Fibroblast of skin of left biceps (primary cell): ENCODE measurements at places on chromosomes 1 and 21.

GRCh38 chr21:42601656-42602055 lies 51.8 kb upstream of the PDE9A start:
- DNase-seq = no peak

GRCh38 chr1:29708796-29709703 lies 472.7 kb downstream of the PTPRU start:
- DNase-seq = peak; percentile 59

DNA sequence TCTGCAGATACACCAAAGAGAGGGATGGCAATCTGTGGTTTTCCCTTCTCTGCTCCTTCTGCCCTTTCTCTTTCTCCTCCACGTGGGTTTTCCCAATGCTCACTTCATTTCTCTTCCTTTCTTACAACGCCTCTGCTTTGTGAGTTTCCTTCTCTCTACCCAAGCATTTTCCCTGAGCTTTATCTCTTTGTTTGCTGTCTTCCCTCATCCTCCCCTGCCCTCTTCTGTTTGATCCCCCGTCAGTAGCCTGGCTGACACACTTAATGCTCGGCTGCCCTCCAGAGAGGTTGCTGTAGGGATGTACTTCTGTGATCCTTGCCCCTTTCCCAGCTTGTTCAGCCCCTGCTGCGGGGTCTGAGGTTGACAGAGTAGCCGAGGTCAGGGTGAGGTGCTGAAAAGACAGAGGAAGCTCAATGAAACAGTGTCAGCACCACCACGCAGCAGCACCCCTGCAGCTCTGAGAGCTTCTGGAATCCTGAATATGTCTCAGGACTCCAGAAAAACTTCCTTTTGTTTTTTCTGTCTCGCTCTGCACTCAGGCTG lies 6.0 kb downstream of the EDARADD start:
- DNase-seq = no peak

GRCh38 chr1:46523496-46524353 lies 27.7 kb downstream of the KNCN start:
- no peak for DNase-seq

DNA sequence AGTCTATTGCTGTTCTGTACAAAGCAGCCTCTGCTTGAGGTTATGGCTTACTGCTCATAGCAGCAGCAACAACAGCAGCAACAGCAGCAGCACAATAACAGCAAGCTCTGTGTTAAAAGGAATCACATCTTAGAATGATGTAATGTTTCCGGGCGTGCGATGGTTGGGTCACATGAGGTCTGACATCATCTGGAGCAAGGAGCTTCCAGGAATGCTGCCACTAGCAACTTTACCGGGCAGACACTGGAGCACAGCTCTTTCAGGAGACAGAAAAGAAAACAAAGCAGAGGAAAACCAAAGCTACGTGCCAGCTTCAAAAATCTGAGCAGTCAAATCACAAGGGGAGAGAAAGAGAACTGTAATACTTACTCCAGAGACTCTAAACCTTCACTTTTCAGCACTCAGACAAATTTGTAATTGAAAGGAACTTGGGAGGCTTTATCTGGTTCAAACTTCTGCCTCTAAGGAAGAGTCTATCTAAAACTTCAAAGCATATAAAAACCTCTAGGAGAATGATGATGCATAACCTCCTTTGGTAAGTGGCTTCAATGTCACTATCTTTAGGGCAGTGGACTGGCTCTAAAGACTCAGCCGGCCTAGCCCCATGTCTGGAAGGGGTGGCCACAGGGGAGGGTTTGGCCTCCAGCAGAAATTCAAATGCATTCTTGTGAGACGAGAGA lies 28.3 kb upstream of the RAB3GAP2 start:
- peak; percentile 69 for DNase-seq

DNA sequence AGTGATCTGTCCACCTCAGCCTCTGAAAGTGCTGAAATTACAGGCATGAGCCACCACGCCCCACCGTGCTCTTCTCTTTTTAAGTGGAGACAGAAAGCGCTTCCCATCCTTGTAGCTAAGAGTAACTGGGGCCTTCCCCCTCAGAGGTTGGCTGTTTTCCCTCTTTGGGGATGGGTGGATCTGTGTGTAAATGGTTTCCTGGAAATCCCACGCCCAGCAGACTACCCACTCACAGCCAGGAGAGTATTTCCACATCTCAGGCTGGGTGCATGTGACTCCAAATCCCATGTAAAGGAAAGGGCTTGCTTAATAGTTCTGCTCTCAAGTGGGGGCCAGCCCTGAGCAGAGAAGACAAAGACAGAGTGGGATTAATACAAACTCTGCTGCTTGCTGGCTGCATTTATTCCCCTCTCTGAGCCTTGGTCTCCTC lies 19.6 kb upstream of the TCEA3 start:
- peak; percentile 73 for DNase-seq

- DNase-seq = no peak
These were observed 73.6 kb upstream of the TLR5 start for GRCh38 chr1:223216531-223217205.

DNA sequence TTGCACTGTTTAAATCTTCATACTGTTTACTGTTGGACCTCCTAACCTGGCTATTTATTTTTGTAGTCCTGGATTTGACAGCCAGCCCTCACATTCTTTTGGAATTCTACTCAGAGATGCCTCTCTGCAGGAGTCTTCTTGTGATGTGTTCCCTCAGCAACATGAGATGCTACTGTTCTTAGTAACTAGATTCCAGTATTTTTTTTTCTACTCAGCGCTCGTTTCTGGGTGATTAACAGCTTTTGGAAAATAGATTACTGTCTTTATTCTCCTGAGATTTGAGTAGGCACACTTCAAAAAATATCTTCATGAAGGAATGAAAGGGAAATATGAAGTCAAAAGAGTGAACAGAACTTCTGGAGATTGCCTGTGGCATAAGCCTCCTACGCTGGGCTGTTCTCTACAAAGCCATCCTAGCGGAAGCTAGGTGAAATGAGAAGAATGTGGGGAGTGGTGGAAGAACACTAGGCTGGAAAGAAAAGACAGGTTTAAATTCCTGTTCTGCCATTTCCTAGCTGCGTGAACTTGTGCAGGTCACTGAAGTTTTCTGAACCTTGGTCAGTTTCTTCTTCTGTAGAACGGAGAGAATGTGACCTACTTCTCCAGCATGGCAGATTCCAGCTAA lies 75.9 kb downstream of the LRRC8C start:
- no peak for DNase-seq

GRCh38 chr1:156268336-156268735 lies 14.3 kb downstream of the SMG5 start:
- no peak for DNase-seq

GRCh38 chr1:109047339-109047738 lies 5.4 kb upstream of the WDR47 start:
- DNase-seq = no peak

DNA sequence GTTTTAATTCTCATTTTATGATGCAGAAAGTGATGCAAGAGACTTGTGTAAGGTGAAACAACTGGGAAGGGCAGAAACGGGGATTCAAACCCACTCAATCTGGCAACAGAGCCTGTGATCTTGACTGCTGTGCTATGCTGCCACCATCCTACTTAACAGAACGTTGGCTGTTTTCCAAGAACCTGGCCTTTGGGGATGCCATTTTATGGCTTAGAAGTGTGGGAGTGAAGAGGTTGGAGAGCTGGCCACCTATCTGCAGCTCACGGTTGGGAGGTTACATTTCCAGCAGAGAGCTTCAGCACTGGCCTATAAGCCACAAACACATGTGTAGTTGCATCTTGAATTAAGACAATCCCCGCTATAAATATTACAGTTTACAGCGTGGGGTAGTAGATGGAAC lies 235.3 kb downstream of the PRDM2 start:
- no peak for DNase-seq

DNA sequence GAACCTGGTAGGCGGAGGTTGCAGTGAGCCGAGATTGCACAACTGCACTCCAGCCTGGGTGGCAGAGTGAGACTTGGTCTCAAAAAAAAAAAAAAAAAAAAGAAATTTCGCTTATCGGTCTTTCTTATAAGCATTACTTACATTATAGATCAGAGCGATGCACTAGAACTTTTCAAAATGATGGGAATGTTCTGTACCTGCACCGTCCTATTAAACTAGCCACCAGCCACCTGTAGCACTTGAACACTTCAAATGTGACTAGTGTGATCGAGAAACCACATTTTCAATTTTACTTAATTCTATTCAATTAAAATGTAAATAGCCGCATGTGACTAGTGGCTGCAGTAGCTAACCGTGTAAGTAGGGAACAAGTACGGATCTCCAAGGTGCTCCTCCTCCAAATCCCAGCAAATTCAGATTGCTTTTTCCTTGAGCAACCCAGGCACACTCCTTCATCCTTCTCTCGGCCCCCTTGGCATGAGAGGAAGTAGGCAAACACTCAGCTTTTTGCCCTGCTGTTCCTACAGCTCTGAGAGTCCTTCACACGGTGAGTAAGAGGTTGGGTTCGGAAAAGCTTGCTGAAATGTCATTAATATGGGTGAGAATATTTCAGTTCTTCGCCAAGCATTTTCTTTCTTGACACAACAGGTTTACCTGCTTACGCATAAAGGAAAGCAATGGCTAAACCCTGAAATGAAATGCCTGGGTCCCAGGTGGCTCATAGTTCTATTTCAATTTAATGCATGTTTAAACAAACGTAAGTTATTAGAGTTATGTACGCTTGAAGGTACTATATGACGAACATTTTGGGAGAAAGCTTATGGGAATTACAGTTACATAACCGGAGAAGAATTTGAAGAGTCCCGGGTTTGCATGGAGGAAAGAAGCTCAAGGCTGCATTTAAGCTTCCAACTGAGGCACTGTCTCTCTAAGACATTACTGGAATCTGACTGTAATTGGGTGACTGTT lies 69.5 kb upstream of the HUNK start:
- no peak for DNase-seq

DNA sequence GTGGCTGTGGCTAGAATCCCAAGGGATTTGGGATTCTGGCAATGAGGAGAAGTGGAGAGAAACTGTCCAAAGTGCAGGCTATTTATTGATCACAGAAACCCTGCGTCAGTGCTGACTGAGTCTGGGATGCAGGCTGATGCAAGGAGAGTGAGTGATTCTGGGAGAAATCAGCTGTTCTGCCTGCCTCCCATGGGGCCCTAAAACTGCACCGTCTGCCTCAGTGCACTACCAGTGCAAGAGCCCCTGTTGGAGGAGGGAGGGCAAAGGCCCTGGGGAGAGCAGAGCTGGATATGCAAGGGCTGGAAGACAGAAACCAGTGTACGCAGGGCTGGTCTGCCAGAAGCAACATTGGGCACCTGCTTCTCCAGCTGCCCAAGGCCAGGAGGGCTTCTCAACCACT lies 42.6 kb downstream of the C1orf198 start:
- DNase-seq = no peak
